ENCODE measurements at places on chromosomes 11 and 22.

GRCh38 chr11:99257131-99257530 is 236.4 kb downstream of the CNTN5 start:
- no peak for DNase-seq

- DNase-seq, result no peak
These were observed 882 bp downstream of the FREY1 start for GRCh38 chr11:45906096-45906682.

DNA sequence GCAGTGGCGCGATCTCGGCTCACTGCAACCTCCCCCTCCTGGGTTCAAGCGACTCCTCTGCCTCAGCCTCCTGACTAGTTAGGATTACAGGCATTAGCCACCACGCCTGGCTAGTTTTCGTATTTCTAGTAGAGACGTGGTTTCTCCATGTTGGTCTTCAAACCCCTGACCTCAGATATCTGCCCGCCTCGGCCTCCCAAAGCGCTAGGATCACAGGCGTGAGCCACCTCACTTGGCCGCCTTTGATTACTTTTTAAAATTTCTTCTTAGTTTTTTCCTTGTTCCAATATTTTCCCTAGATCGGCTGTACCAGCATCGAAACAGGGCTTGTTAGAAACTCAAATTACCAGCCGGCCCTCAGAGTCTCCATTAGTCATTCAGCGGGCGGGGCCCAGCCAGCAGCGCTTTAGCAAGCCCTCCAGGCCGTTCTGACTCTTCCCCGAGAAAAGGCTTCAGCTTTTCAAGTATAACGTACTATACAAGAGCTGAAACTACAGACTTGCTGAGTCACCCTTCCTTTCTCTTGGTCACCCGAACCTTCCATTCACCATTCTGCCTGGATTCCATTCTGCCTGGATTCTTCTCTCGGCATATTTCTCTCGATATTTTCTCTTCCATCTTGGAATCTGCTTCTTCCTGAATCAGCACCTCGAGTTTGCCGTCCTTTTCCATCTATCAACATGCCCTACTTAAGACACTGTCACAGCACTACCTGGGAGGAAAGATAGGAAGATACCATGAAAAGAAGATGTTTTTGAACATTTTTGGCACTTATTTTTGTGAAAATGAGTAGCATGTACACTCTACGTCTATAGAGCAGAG is 6.7 kb upstream of the CAPRIN1 start:
- DNase-seq, result no peak

- no peak for DNase-seq
These were observed 63.2 kb upstream of the HSPA8 start for GRCh38 chr11:123125169-123125568.

GRCh38 chr11:73259406-73260126 is 12.6 kb upstream of the P2RY6 start:
- DNase-seq, result no peak

DNA sequence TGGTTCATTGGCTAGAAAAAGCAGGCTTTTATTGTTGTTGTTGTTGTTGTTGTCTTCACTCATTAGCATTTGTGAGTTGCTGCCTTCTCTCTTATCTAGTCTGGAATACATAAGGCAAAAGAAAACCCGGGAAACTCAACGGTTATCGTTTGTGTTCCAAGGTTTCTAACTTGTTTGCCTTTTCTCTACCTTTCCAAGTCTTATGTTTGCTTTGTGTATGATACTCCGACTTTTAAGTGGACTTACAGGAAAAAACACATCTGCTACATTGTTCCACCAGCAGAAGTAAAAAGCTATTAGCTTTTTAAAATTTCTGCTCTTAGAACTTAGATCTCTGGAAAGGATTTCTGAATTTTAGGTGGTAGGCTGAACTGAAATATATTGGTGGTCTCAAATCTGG is 27.0 kb upstream of the HIKESHI start:
- no peak for DNase-seq

DNA sequence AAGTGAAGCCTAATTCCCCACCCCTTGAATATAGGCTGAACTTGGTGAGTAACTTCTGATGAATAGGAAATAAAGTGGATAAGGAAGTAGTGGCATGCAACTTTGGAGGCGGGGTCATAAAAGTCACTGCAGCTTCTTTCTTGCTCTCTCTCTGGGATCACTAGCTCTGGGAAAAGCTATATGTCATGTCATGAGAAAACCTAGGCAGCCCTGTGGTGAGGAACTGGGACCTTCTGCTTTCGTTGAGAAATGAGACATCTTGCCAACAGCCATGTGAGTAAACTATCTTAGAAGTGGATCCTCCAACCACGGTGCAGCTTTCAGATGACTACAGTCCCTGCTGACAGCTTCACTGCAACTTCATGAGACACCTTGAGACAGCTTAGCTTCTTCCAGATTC is 15.7 kb downstream of the ZNF214 start:
- DNase-seq, result no peak
